ENCODE measurements at places on chromosomes 6 and 20. TPM values are rescaled to one million over a fixed set of nuclear protein-coding genes. Genes with fewer than 3 reads are reported as not detected.

Gene TCEA2
- total RNA-seq = 17.5 TPM

Gene FAM217A
- not detected for total RNA-seq

Gene TRIM15
- total RNA-seq = not detected

Gene DDX43
- 2.8 TPM for total RNA-seq

Gene PNLDC1
- total RNA-seq = 0.65 TPM

Gene ARFGEF3
- 6.5 TPM for total RNA-seq

Gene TGM2
- 60.4 TPM for total RNA-seq

Gene GABRR2
- total RNA-seq = 0.13 TPM

Gene LRRN4
- total RNA-seq = under 0.01 TPM

Data from articular chondrocyte of knee joint (primary cell).